ENCODE measurements at places on chromosomes 4 and X.
A peak's percentile ranks its signal among the peaks of the same experiment; 100 is the strongest.

- H3K4me1 ChIP-seq: no peaks in the 10 kb centered on the region
- no peak overlapping the region for H3K27ac ChIP-seq
- H3K4me3 ChIP-seq: no peak overlapping the region
- no peaks in the 10 kb centered on the region for H3K27me3 ChIP-seq
- H3K36me3 ChIP-seq: no peaks in the 10 kb centered on the region
These were observed 117.8 kb upstream of the DKK2 start for GRCh38 chr4:107153956-107154355.

GRCh38 chr4:86357608-86358007, 2.2 kb downstream of the MAPK10 start:
- no peak overlapping the region for H3K4me3 ChIP-seq
- no peaks in the 10 kb centered on the region for H3K36me3 ChIP-seq
- no peak for DNase-seq
- no peaks in the 10 kb centered on the region for H3K27me3 ChIP-seq
- peaks cover 9% of the 10 kb centered on the region for H3K4me1 ChIP-seq

- no peaks in the 10 kb centered on the region for H3K36me3 ChIP-seq
- H3K4me1 ChIP-seq: no peaks in the 10 kb centered on the region
These were observed 124.6 kb downstream of the COL4A6 start for GRCh38 chrX:108313669-108314068.

- H3K4me1 ChIP-seq: no peaks in the 10 kb centered on the region
- H3K36me3 ChIP-seq: no peaks in the 10 kb centered on the region
- no peak overlapping the region for H3K4me3 ChIP-seq
- no peak for DNase-seq
- H3K27me3 ChIP-seq: no peaks in the 10 kb centered on the region
These were observed 66.7 kb downstream of the CBLL2 start for GRCh38 chrX:22339459-22339858.

DNA sequence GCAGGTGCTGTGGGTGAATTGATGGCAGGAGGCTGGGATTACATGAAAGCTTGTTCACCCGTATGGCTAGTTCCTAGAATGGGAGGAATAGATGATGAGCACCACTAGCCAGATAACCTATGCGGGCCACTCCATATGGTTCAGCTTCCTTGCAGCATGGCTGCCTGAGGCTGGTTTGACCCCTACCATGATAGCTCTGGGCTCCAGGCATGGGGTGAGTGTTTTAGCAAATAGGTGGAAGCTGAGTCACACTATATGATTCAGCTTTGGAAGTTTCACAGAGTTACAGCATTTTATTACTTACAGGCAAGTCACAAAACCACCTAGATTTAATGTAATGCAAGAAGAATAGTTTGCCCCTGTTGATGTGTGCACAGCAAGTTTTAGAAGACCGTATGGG, 603.2 kb downstream of the STIM2 start:
- H3K4me1 ChIP-seq: no peaks in the 10 kb centered on the region
- H3K27ac ChIP-seq: no peak overlapping the region
- H3K36me3 ChIP-seq: no peaks in the 10 kb centered on the region
- DNase-seq: no peak
- no peaks in the 10 kb centered on the region for H3K27me3 ChIP-seq
- H3K4me3 ChIP-seq: no peak overlapping the region

DNA sequence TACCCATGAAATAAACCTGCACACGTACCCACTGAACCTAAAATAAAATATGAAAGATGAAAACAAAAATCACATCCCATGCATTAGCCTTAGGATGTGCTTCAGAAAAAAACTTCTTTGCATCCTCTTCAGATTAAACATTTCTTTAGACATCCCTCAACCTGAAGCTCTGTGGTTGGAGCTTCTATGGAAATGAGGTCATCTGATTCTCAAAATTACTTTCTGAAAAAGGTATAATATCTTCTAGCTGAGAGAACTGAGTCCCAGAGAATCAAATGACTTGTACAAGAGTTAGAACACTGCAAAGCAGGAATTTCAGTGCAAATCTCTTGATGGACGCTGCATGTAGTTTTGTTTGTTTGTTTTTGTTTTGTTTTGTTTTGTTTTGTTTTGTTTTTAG, 19.1 kb upstream of the ANTXR2 start:
- H3K4me1 ChIP-seq: no peaks in the 10 kb centered on the region
- H3K4me3 ChIP-seq: no peak overlapping the region
- H3K27me3 ChIP-seq: no peaks in the 10 kb centered on the region
- H3K36me3 ChIP-seq: no peaks in the 10 kb centered on the region
- no peak for DNase-seq
- H3K27ac ChIP-seq: no peak overlapping the region

- no peaks in the 10 kb centered on the region for H3K27me3 ChIP-seq
- no peak for DNase-seq
- no peak overlapping the region for H3K4me3 ChIP-seq
- no peaks in the 10 kb centered on the region for H3K36me3 ChIP-seq
- H3K27ac ChIP-seq: no peak overlapping the region
- H3K4me1 ChIP-seq: no peaks in the 10 kb centered on the region
These were observed 59.8 kb downstream of the ZNF711 start for GRCh38 chrX:85303544-85303943.

DNA sequence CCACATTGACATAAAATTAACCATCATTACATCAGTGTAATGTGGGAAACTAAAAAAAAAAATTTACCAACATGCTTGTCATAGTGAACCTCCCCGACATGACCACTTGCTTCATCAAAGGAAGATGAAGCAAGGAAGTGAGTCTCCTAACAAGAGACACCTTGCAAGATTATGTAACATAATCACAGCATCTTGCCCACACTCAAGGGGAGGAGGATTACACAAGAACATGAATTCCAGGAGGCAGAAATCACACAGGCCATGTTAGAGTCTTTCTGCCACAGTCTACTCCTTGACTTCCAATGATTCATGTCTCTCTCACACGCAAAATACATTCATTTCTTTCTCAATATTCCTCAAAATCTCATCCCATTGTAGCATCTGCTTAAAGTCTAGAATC, 93.3 kb downstream of the AKAP4 start:
- H3K36me3 ChIP-seq: no peaks in the 10 kb centered on the region
- DNase-seq: no peak
- no peaks in the 10 kb centered on the region for H3K4me1 ChIP-seq
- H3K4me3 ChIP-seq: no peak overlapping the region

DNA sequence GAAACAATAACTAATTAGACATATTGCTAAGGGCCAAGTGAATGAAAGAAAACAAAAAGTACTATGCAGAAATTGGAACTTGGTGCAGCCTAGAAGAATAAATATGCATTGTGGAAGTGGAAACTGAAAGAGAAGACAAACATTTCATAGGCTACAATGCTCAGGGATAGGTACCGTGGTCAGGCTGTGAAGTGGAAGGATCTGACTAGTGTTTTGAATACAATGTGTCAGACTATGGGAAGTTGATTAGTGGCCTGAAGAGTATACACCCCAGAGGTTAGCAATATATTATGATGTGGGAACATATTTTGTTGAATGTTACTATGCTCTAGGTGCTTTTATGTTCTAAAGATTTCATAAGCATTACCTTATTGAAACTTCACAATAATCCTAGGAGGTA, 36.8 kb downstream of the GPRIN3 start:
- H3K27me3 ChIP-seq: no peaks in the 10 kb centered on the region
- DNase-seq: no peak
- H3K4me1 ChIP-seq: no peaks in the 10 kb centered on the region
- no peak overlapping the region for H3K27ac ChIP-seq
- no peaks in the 10 kb centered on the region for H3K36me3 ChIP-seq

- no peaks in the 10 kb centered on the region for H3K4me1 ChIP-seq
- no peak overlapping the region for H3K4me3 ChIP-seq
- no peaks in the 10 kb centered on the region for H3K27me3 ChIP-seq
- H3K27ac ChIP-seq: no peak overlapping the region
These were observed 112.8 kb upstream of the MAP3K15 start for GRCh38 chrX:19628011-19628575.

DNA sequence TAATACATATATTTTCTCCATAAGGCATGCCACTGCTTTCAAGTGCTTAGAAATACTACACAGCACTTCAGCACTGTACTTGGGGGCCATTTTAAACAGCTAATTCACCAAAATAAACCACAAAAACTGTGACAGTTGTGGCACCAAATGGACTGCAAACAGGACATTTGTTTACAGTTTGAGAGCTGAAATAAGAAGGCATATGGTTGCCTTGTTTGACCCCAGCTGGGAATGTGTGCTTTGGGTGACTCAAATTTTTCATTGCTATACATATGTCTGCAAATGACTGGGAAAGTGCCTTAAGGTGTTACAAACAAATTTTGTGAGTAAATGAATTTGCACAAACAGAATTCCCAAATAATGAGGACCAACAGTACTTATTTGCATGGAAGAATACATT, 124.2 kb downstream of the BANK1 start:
- H3K36me3 ChIP-seq: no peaks in the 10 kb centered on the region
- H3K27me3 ChIP-seq: no peaks in the 10 kb centered on the region
- H3K4me1 ChIP-seq: no peaks in the 10 kb centered on the region
- no peak overlapping the region for H3K27ac ChIP-seq
- H3K4me3 ChIP-seq: no peak overlapping the region
- no peak for DNase-seq

- no peak for DNase-seq
- no peaks in the 10 kb centered on the region for H3K36me3 ChIP-seq
- H3K4me3 ChIP-seq: no peak overlapping the region
These were observed 78.3 kb downstream of the CLDN22 start for GRCh38 chr4:183241721-183242151.

DNA sequence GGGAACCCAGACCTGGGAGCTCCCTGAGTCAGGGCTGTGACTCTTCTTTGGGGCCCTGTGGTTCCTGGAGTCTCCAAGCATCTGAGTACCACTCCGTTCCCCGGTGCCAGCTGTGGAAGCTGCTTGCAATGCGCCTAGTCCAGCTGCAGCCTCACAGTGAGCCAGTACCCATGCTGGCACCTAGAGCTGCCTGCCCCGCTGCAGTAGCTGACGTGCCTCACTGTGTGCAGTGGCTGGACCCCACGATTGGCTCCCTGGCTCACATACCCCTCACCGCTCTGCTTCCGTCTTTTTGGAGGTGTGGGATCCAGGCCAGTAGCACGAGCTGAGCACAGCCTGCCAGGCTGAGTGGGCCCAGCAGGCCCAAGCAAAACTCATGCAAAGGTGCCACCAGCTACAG, 32.1 kb upstream of the PAGE1 start:
- no peaks in the 10 kb centered on the region for H3K27me3 ChIP-seq
- no peak overlapping the region for H3K27ac ChIP-seq
- no peaks in the 10 kb centered on the region for H3K4me1 ChIP-seq
- no peak for DNase-seq

GRCh38 chrX:38804682-38805431, 3.6 kb downstream of the MID1IP1 start:
- peak overlapping the region; percentile 94 for H3K27ac ChIP-seq
- H3K27me3 ChIP-seq: no peaks in the 10 kb centered on the region
- no peaks in the 10 kb centered on the region for H3K36me3 ChIP-seq
- peak overlapping the region; percentile 62 for H3K4me3 ChIP-seq
- H3K4me1 ChIP-seq: no peaks in the 10 kb centered on the region
- DNase-seq: no peak

- no peaks in the 10 kb centered on the region for H3K4me1 ChIP-seq
- H3K36me3 ChIP-seq: no peaks in the 10 kb centered on the region
- DNase-seq: no peak
- no peak overlapping the region for H3K27ac ChIP-seq
- H3K27me3 ChIP-seq: no peaks in the 10 kb centered on the region
These were observed 418.7 kb upstream of the INTU start for GRCh38 chr4:127214016-127214415.

DNA sequence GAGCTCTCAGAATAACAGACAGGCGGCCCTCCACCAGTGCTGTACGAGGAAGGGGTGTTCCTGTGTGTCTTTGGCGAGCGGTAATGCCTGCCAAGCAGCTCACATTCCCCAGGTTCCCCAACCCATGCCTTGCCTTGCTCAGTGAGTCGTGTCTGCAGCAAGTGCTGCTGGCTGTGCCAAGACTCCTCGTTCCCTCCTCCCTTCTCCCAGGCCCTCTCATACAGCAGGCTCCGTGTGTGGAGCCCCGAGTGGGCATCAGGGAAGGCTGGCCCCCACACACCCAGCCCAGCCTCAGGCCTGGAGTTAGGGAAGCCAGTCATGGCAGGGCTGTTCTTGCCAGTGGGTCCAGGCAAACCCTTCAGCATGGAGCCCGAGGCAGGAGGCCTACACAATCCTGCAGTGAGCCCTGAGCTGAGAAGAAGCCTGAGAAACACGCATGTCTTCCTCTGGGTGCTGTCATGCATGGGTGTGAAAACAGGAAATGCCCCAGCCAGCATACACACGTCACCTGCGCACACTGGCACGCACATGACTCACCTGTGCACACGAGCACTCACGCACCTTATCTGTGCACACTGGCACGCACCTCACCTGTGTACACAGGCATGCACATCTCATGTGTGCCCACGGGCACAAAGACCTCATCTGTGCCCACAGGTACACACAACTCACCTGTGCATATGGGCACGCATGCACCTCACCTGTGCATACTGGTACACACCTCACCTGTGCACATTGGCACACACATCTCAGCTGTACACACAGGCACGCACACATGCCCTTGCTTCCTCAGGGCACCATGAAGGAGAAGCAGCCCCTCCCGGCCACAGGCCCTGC, 238.7 kb downstream of the DHRSX start:
- H3K27ac ChIP-seq: no peak overlapping the region
- H3K4me3 ChIP-seq: no peak overlapping the region
- no peaks in the 10 kb centered on the region for H3K27me3 ChIP-seq
- H3K4me1 ChIP-seq: no peaks in the 10 kb centered on the region
- no peak for DNase-seq
- peaks cover 30% of the 10 kb centered on the region for H3K36me3 ChIP-seq

GRCh38 chrX:55142206-55142918, 53.5 kb downstream of the PAGE2 start:
- H3K4me1 ChIP-seq: no peaks in the 10 kb centered on the region
- no peak for DNase-seq
- H3K27me3 ChIP-seq: no peaks in the 10 kb centered on the region
- no peak overlapping the region for H3K27ac ChIP-seq
- H3K36me3 ChIP-seq: no peaks in the 10 kb centered on the region

- no peak for DNase-seq
- no peak overlapping the region for H3K4me3 ChIP-seq
- no peaks in the 10 kb centered on the region for H3K27me3 ChIP-seq
These were observed 87.3 kb downstream of the STPG2 start for GRCh38 chr4:98055800-98056501.

- H3K4me3 ChIP-seq: no peak overlapping the region
- H3K27ac ChIP-seq: no peak overlapping the region
- no peaks in the 10 kb centered on the region for H3K36me3 ChIP-seq
- no peaks in the 10 kb centered on the region for H3K4me1 ChIP-seq
These were observed 38.3 kb downstream of the SHROOM2 start for GRCh38 chrX:9824554-9824953.

Data from esophagus squamous epithelium (tissue), 5 donors.